Activated T-cell treated with anti-CD3 and anti-CD28 coated beads, Interleukin-2, amount 50 U/mL, for 48 hours (primary cell): ENCODE measurements at places on chromosomes 11 and 22.

GRCh38 chr11:19080579-19080993 lies 20.1 kb upstream of the MRGPRX2 start:
- DNase-seq: no peak

GRCh38 chr11:110295086-110295485 lies 1.3 kb downstream of the RDX start:
- no peak for DNase-seq

- no peak for DNase-seq
Observed at GRCh38 chr11:75678620-75679259, 9.9 kb upstream of the MAP6 start.

DNA sequence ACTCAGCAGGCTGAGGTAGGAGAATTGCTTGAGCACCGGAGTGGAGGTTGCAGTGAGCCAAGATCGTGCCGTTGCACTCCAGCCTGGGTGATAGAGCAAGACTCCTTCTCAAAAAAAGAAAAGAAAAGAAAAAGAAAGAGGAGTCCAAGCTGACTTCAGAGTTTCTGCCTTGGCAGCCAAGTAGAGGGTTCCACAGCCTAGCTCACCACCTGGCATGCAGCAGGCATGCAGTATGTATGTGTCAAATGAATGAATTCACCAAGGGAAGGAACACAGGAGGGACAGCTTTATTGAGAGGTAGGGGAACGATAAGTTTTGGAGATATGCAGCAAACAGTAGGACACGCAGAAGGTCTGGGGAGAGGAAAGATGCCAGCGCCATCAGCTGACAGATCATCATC lies 230.4 kb downstream of the BUD13 start:
- no peak for DNase-seq

- peak; percentile 81 for DNase-seq
Observed at GRCh38 chr11:65780770-65781151, at the start of gene AP5B1. AP5B1 (minus strand) TSS chr11:65780976; CDS start chr11:65780591, 385 bp downstream.

- DNase-seq: no peak
Observed at GRCh38 chr11:117089685-117090084, 8.5 kb downstream of the SIK3 start.

GRCh38 chr11:72779495-72780128 lies 14.2 kb downstream of the STARD10 start:
- no peak for DNase-seq

DNA sequence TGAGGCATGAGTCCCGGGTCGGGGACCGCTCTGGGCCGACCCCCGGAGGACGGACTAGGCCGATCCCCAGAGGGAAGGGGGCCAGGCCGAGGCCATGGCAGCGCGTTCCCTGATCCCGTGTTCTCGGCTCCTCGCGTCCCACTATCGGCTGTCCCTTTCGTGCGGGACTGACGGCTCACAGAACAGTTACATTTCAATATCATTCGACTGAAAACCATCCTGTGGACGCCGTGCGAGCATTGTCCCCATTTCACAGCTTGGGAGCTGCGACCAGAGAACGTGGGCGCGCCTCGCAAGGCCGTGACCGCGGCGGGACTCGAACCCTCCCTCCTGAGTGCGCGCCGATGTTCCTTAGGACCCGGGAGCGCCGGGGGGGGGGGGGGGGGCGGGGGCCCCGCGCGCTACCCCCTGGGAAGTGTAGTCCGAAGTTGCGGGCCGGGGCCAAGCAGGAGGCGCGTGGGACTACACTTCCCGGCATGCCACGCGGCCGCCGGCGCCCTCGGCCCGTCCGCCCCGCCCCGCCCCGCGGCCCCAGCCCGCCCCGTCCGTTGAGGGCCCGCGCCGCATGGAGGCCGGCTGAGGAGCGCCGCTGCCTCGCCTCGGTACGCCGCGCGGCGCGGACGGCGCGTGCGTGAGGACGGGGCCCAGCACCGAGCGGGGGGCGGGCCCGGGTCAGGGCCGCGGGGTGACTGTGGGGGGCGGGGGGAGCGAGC lies at the start of gene TRABD:
Gene TRABD, plus strand, starts transcription at position 539 of the 713 bp plus-strand sequence. CDS start 7,148 bp downstream, outside the sequence.
- peak; percentile 86 for DNase-seq

GRCh38 chr11:76769645-76770586 lies 13.2 kb upstream of the TSKU start:
- DNase-seq: no peak

- DNase-seq: peak; percentile 53
Observed at GRCh38 chr11:64764040-64764611, 4.4 kb upstream of the PYGM start.

- DNase-seq: no peak
Observed at GRCh38 chr22:38524429-38524828, 18.3 kb upstream of the DDX17 start.

- no peak for DNase-seq
Observed at GRCh38 chr11:62656796-62657429, 3.8 kb upstream of the INTS5 start.

GRCh38 chr11:120517390-120517761 lies 5.8 kb downstream of the GRIK4 start:
- DNase-seq: no peak

DNA sequence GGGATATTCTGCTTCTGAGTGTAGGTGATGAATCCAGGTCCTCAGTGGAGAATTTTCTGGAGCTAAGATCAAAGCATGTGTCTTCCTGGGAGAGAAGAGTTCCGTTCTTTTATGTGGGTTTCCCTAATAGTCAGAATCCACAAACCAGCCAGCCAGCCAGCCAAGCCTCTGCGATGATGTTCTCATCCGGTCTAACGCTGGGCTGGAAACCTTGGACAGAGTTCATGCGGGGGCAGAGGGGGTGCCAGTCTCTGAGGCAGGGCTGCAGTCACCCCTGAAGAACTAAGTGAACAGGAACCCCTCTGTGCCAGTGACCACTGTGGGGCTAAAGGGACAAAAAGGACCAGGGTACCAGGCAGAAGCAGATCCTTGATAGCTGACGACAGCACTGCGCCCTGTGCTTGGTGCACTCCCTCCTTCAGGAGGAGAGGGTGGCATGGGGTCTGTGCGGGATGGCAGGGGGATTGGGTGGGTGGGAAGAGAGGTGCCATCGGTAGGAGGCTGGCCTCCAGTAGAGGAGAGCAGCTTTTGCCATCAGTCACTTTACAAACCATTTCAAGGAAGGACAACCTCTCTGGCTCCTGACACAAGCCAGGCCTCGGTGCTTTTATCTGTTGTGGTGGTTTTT lies 27.1 kb downstream of the ADAMTS15 start:
- no peak for DNase-seq

GRCh38 chr11:9774591-9775397 lies 110.9 kb downstream of the SWAP70 start:
- DNase-seq: no peak

- DNase-seq: no peak
Observed at GRCh38 chr11:59992425-59992824, 24.6 kb upstream of the OOSP4B start.

GRCh38 chr11:134110252-134110815 lies 41.5 kb downstream of the JAM3 start:
- no peak for DNase-seq

GRCh38 chr11:13210424-13210823 lies 67.2 kb upstream of the BMAL1 start:
- DNase-seq: peak; percentile 22

DNA sequence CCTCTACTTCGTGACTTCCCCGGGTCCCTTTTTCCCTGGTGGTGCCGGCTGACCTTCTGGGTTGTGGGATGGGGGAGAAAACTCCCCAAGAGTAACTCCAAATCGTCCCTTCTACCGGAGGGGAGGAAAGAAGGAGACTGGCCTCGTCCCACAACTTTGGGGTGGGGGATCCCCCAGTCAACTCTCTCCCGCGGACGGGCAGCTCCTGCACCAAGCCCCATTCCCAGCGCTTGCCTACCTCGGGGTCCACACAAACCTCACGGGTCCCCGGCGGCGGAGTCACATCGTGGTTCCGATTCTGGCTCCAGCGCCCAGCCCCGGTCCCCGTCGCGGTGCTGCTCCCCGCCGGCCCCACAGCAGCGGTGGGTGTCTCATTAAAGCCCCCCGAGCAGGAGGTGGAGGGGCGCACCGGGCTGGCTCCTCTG lies 317 bp downstream of the BDNF start:
- DNase-seq: peak; percentile 20

DNA sequence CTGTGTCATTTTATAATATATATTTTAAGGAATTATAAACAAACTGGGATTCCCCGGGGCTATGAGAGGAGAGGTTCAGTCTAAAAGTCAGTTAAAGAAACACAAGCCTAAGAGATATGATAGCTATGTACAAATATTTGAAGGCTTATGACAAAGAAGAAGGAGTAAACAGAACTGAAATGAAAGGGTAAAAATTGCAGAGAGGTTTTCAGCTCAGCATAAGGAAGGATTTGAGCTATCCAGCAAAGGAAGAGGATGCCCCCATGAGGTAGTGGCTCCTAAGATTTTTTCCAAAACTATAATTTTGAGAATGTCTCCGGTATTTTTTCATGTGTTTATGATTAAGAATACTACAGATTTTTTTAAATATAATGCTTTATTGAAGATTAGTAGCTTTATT lies 57.9 kb upstream of the ANGPTL5 start:
- DNase-seq: no peak

GRCh38 chr11:64987998-64988854 lies 8.5 kb downstream of the BATF2 start:
- DNase-seq: no peak

GRCh38 chr11:93838967-93839366 lies 11.5 kb downstream of the VSTM5 start:
- DNase-seq: no peak

GRCh38 chr11:129918361-129918760 lies 23.0 kb upstream of the NFRKB start:
- DNase-seq: no peak

DNA sequence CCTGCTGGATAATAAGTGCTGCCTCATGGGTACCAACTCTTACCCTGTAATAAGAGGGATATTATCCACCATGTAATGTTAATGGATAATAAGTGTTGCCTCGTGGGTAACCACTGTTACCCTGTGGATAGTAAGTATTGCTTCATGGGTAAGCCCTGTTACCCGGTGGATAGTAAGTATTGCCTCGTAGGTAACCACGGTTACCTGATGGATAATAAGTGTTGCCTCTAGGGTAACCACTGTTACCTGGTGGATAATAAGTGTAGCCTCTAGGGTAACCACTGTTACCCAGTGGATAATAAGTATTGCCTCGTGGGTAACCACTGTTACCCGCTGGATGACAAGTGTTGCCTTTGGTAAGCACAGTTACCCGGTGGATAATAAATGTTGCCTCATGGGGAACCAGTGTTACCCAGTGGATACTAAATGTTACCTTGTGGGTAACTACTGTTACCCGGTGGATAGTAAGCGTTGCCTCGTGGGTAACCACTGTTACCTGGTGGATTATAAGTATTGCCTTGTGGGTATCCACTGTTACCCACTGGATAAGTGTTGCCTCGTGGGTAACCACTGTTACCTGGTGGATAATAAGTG lies 18.6 kb upstream of the NXPE4 start:
- no peak for DNase-seq

- no peak for DNase-seq
Observed at GRCh38 chr11:64492561-64492960, 98.5 kb upstream of the SLC22A12 start.

DNA sequence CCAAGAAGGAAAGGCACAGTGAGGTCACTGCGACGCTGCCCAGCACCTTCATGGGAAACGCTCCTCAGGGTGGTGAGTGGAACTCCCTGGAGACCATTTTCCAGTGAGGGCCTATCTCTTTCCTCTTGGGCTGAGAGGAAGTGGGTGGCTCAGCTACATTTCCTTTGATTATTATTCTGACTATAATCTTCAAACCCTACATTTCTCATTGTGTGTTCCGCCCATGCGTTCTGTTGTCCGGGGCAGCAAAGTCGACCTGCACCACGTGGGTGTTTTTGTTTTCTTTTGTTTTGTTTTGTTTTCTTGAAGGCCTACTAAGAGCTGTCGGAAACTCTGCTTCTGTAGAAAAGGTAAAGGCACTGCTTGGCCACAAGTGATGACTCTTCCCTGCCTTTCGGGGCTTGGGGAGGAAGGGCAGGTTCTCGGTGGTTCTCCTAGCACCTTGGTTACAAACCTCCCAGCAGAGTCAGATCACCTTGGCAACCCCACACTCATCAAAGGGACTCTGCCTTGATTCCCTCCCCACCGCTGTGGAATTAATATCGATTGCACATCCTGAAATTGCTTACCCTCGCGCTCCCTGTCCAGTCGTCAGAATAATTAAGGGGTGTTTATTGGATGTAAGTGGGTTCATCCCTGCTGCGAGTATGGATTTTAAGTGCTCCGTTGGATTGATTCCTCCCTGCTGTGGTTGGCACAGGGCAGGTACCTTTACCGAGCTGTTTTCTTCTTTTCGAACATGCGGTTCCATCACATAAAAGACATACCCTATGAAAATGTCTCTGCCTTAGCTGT lies 7.3 kb downstream of the PARVB start:
- peak; percentile 24 for DNase-seq

DNA sequence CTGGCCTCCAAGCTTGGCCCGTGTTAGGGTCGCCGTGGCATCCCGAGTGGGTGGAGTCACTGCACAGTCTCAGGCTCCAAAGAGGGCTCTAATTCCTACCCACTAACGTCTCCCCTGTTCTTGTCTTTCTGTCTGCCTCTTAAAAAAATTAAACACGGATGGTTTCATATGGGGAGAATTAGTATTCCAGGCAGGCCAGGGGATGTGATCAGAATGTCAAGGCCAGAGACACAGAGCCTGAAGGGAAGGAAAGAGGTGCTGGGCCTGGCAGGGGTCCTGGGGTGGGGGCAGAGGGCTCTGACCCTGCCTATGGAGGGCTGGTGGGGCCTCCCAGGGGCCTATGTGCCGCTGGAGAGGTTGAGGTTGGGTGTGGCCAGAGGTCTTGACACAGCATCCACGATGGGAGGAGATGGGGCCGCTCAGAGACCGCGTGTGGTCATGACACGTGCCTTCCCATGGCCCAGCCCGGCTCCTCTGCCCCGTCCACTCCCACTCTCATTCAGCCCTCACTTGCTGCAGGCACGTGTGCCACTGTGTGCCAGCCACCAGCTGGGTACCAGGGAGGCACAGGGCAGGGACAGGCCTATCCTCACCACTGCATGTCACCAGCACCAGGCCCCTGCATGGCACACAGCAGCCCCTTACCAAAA lies 56.5 kb downstream of the FLRT1 start:
- no peak for DNase-seq

- no peak for DNase-seq
Observed at GRCh38 chr22:41713004-41713403, 13.7 kb downstream of the MEI1 start.

DNA sequence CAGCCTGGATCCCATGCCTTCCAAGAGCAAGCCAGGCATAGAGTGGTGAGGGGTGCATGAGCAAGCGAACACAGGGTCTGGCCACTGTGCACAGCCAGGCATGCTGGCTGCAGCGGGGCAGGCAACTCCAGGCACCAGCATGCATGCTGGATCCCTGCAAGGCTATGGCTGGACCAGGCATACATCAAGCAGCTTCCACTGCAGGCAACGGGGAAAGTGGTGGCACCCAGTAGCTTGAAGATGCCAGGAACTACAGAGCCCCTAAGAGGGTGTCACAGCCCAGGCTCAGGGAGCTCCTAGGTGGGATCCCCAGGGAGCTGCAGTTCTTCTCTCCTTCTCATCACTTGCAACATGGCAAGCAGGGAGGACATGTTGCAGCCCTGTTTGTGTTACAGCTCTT lies 45.2 kb downstream of the CHST1 start:
- DNase-seq: no peak

- no peak for DNase-seq
Observed at GRCh38 chr22:35266277-35266676, 9.0 kb downstream of the HMGXB4 start.
